ENCODE measurements at places on chromosomes 4 and X.

- DNase-seq: no peak
Measured at GRCh38 chrX:134513091-134513490, 53.1 kb downstream of the HPRT1 start.

- no peak for DNase-seq
Measured at GRCh38 chr4:156764846-156765245, 206.8 kb downstream of the PDGFC start.

DNA sequence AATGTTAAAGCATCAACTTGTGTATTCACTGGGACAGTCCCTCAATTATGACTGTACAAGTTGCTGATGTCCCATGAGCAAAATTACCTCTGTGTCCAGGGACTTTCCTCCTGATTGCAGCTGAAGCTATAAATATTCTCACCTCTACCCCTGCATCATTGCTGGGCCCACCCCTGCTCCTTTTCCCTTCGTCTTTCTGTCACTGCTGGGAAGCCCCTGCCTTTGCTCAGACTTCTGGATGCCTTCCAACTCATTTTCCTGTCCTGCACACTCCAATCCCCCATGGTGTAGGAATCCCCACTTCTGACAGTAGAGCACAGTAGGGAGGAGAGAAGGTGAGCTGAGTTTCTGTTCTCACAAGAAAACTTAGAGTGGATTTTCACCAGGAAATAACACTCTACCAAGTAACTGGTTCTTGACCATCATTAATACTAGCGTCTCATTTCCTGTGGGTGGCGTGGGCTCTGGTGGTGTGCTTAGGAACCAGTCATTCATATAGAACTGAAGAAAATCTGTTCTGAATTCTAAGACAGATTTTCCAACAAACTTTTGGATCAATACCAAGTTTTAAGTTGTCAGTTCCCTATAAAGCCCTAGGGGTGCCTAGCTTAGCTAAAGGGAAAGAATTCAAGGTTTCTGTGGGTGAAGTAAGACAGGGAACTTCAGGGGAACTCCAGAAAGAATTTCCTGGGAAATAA, 136.2 kb upstream of the MED14 start:
- peak; percentile 44 for DNase-seq

- no peak for DNase-seq
Measured at GRCh38 chr4:36823199-36823967, 421.2 kb upstream of the NWD2 start.

GRCh38 chrX:136525738-136526606, 6.0 kb upstream of the VGLL1 start:
- DNase-seq: peak; percentile 74

GRCh38 chr4:73451981-73452747, 16.1 kb downstream of the AFP start:
- DNase-seq: peak; percentile 22

- no peak for DNase-seq
Measured at GRCh38 chr4:153890761-153891160, 101.9 kb upstream of the SFRP2 start.

DNA sequence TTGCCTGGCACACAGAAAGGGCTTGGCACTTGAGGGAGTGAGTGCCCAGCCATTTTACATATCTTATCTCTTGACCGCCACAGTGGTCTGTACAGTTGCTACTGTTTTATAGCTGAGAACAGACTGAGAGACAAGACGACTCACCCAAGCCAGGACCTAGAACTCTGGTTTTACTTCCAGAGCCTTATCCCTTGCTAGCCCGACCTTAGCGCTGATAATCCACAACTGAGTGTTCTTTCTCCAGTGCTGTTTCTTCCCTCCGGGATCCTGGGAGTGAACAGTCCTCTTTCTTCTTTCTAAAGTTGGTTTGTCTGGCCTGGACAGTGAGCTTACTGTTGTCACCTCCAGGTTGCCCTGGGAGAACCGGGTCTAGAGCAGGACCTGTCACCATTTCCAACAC, 52.5 kb upstream of the TADA2B start:
- DNase-seq: no peak

GRCh38 chr4:86670298-86670697, 76.2 kb downstream of the PTPN13 start:
- DNase-seq: no peak

- no peak for DNase-seq
Measured at GRCh38 chr4:54527532-54527931, 130.2 kb upstream of the KIT start.

DNA sequence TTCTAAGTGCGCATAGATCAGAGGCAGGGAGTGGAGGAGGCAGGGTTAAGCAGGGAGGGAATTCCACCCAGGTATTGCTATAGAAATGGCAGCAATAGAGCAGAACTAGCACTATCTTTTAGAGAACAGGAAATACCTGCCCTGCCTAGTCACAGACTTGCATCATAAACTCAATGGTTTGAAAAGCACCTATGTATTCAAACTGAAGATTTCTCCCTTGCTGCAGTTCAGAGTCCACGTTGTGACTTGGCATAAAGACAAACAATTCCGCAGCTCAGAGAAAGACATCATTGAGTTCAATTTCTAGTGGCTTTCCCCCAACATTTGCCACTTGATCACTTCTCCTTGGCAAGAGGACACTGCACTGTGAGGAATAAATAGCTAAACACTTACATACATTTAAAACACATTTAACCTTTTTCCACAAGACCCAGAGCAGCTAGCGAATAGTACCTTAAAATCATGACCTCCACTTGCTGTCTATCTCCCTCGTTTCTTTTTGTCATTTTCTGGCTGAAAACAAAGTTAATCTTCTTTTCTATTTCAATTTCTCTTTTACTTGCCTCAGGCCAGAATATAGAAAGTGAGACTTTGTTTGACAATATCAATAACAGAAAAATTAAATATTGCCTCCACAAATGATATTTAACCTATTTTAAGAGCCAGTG, 42.4 kb downstream of the SLC7A11 start:
- no peak for DNase-seq

- no peak for DNase-seq
Measured at GRCh38 chr4:1566838-1567518, 117.1 kb downstream of the FAM53A start.

GRCh38 chr4:151331276-151332042, 6.1 kb upstream of the SH3D19 start:
- no peak for DNase-seq

GRCh38 chr4:123503698-123504363, 107.2 kb downstream of the SPRY1 start:
- no peak for DNase-seq

GRCh38 chr4:121714548-121714947, 17.8 kb upstream of the ANXA5 start:
- no peak for DNase-seq

DNA sequence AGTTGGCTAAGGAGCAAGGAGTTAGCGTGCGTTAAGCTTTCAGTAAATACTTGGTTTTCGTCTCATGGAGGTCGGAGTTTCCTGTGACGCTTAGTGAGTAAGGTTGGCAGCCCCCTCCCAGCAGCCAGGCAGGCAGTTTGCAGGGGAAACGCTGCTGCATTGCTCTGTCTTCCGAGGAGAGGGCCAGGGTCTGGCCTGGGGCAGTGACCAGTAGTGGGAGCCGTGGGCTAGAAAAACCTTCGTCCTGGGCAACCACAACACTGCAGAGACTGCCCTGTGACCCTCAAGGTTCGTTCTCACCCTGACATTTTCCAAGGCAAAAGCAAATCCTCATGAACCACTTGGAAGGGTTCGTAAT, 432 bp downstream of the TMEM175 start:
- no peak for DNase-seq

Data from fibroblast of skin of scalp (primary cell).